Lung microvascular endothelial cell (primary cell): ENCODE measurements at places on chromosomes 1 and 21. TPM values are rescaled to one million over a fixed set of nuclear protein-coding genes. Genes with fewer than 3 reads are reported as not detected.

DNA sequence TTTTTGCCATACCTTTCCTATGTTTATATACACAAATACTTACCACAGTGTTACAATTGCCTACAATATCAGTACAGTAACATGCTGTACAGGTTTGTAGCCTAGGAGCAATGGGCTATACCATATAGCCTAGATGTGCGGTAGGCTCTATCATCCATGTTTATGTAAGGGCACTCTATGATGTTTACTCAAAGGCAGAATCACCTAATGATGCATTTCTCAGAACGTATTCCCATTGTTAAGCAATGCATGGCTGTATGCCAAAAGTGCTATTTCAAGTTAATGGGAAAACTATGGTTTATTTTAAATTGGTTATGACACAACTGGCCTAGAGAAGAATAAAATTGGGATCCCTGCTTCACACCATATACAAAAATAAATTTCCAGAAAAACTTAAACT, 36.9 kb upstream of the DISP1 start:
- DNase-seq = peak; percentile 61

DNA sequence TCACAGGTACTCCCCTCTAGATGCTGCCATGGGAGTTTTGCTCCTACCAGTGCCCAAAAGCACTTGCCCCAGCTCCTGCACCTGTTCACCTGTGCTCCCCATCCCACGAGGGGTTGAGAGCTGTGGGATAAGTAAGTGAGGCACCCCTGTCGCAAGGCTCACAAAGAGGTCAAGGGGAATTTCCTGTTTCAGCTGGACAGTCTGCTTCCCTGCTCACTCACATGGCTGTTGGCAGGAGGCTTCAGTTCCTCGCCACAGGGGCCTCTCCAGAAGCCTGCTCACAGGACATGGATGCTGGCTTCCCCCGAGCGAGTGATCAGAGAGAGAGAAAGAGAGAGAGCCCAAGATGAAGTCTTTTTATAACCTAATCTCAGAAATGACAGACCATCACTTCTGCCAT, 8.7 kb upstream of the NCMAP start:
- no peak for DNase-seq

The HEYL gene
- total RNA-seq = under 0.01 TPM in 1 of 2 replicates, not detected in the other

DNA sequence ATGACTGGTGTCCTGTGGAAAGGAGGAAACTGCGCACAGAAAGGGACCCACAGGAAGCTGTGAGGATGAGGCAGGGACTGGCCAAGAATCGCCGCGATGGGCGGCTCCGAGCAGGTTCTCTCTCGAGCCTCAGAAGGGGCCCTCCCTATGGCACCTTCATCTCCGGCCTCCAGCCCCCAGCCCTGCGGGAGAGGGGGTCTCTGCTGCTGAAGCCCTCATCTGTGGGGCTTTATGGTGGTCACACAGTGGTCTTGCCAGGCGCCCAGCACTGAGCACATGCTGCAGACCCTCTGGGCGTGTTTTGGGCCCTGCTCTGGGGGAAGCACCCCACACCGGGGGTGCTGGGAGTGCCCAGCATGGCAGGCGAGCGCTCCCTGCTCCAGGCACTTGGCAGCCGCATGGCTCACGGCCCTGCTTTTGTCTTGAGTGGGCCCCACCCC, 86.6 kb upstream of the ACTRT2 start:
- no peak for DNase-seq

The C1QTNF12 gene
- 0.20 and 0.22 TPM in 2 replicates for total RNA-seq
